NCI-H2171 (cell line): ENCODE measurements at places on chromosomes 5 and 9.

GRCh38 chr9:101311758-101312420 lies 72.9 kb downstream of the BAAT start:
- DNase-seq = peak; percentile 84

DNA sequence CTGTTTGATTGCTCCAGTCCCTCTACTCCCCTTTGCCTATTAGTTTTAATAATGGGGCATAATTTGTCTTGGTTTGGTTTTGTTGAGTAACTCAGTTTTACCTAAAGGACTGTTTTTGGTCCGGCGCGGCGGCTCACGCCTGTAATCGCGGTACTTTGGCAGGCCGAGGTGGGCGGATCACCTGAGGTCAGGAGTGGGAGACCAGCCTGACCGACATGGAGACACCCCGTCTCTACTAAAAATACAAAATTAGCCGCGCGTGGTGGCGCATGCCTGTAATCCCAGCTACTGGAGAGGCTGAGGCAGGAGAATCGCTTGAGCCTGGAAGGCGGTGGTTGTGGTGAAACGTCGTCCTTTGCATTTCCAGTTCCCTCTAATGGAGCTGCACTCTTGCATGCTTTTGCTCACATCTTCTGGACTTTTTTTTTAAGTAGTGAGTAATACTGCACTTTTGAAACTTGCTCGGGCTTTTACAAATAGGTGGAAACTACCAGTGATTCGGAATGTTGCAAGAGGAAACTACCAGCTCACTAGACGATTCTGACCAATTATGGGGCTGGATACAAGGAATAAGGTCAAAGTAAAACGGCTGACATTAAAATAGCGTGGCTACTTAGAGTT lies 721 bp upstream of the MAML1 start:
- DNase-seq = no peak

DNA sequence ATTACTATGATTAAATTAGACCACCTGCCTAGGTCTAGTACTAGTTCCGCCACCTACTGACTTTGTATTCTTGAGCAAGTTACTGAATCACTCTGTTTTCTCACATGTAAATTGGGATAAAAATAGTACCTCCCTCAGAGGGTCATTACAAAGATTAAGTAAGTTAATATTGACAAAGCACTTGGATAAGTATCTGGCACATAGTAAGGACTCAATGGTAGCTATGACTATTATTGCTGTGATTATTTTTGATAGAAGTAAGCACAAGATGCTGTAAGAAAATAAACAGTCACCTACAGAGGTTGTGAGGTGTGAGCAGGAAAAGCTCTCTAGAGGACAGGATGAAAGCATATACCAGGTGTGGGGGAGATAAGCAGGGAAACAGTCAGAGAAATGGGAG lies 173.1 kb upstream of the PAPPA start:
- no peak for DNase-seq

GRCh38 chr5:6371079-6371810 lies 7.1 kb downstream of the MED10 start:
- no peak for DNase-seq

GRCh38 chr5:169242175-169242848 lies 58.6 kb downstream of the SLIT3 start:
- no peak for DNase-seq

DNA sequence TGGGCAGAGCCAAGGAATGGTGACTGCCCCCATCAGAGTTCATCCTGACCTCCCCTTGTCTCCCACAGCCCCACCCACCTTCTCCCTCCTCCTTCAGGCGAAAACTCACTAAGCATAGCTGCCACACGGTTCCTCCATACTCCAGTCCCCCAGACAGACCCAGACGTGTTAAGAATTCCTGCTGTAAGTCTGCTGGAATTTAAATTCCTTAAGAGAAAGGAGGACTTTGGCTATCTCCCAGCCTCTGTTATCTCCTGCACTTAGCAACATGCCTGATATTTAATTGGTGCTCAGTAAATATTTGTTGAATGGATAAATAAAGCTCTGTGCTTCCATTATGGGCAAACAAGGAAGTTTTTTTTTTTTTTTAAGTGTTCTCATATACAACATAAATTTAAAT lies 213.7 kb downstream of the RFK start:
- no peak for DNase-seq

GRCh38 chr9:134889386-134890154 lies 9.0 kb downstream of the FCN2 start:
- DNase-seq = no peak

DNA sequence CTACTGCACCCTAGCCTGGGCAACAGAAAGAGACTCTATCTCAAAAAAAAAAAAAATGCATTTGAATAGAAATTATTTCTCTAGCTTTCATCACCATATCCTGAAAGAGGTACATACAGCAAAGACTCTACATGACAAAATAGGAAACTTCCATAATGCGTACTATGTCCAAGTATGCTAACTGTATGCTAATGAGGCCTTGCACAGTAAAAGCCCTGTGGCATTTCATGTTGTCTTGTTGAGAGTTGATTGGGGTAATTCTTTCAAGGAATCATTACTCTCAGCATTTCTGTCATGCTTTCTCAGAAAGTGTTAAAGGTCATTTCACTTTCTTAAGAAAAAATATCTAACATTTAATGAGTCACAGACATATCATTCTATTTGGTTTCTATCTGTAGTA lies 393.4 kb downstream of the CTNND2 start:
- no peak for DNase-seq

GRCh38 chr5:58738336-58738735 lies 155.5 kb downstream of the RAB3C start:
- DNase-seq = no peak

- no peak for DNase-seq
These were observed 262.6 kb downstream of the COX7C start for GRCh38 chr5:86880344-86880743.

GRCh38 chr5:177310757-177311391 lies 824 bp downstream of the MXD3 start:
- DNase-seq = peak; percentile 17

DNA sequence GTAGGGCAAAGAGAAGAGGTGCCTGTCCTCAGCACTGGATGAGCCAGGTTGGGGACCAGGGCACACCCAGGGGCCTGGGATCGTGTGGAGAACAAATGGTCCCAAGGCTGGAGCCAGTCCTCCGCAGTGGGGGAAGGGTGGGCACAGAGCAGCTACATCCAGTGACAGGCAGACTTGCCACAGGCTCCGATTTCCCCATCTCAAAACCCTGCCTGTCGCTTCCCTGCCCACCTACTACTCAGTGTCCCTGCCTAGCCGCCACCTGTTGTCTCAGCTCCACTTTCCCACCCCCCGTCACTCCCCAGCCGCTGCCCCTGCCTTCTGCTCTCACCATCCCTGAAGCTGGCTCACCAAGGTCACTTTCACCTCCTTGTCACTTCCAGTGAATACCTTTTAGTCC lies 13.9 kb upstream of the ENHO start:
- no peak for DNase-seq

DNA sequence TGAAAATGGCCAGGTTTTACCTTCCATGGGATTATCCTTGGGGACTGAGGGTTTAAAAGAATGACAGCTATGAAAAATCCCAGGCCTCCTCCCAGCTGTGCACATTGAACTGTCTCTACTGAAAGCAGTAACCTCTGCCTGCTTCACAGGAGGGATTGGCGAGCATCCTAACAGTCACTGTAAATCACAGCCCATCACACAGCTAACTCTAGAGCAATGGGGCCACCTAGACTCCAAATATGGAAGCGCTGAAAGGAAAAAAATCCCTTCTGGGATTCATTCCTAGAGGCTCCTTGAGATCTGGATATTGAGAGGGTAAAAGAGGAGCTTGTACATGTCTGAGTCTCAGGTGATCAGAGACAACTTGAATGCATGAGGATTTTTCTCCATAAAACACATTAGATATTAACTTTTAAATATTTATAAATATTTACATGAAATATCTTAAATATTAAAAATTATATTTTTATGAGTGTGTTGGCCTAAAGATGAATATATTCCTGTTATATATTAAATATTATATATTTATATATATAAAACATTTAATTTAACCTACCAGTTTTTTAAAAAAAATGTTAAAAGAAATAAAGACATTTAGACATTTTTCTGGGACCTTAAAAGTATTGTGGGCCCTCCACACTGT lies 133.8 kb upstream of the SLC24A2 start:
- peak; percentile 19 for DNase-seq

DNA sequence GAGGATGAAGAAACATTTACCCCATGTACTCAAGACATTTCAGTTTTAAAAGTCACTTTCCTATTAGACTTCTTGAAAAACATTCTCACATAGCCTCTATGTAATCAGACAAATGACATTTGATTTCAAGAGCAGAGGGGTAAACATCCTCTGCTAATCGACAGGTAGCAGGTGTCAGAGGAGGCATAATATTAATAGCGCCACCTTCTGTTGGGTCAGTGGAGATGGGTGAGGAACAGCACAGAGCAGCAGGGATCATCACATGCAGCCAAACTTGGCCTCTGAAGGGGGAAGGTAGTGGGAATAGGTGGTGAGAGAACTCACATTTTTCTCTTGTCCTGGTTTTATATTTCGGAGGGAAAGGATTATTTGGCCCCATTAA lies 3.3 kb upstream of the LSM11 start:
- no peak for DNase-seq

GRCh38 chr9:92518199-92518598 lies 17.6 kb downstream of the ECM2 start:
- DNase-seq = no peak

- no peak for DNase-seq
These were observed 48.4 kb upstream of the SNAPC3 start for GRCh38 chr9:15374310-15374709.

DNA sequence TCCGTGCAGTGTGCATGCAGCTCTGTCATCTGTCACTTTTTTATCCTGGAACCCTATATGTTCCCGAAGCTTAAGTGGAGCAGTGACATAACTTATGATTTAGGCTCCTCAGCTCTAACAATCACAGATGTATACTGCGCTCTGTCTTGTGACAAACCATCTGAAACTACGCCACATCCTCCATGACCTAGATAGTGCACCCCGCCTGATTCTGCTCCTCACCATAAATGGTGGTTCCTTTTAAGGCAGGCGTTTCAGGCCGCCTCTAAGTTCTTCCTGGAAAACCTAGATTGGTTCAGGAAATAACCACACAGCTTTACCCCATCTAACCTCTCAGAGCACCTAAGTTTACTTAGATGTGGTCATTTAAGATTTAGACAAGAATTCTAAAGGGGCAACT lies 372.0 kb downstream of the CDH10 start:
- DNase-seq = no peak

DNA sequence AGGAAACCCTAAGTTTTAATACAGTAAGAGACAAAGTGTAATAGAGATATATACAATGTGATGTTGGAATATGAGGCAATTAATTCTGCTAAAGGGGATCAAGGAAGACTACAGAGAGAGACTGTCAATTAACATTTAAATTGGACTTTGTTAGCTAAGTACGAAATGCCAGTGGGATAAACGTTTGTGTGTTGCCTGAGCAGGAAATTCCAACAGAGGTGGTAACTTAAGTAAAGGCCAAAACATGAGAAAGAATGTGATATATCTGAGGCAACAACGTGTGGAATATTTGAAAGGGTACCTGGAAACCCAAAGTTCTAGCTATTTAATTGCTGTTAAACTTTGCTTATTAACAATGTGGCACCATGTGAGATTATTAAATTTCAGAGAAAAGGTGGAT lies 1666.9 kb upstream of the WWC1 start:
- no peak for DNase-seq

- DNase-seq = no peak
These were observed 29.5 kb upstream of the TRIM14 start for GRCh38 chr9:98148486-98148885.

GRCh38 chr9:96251451-96251850 lies 50.5 kb downstream of the HSD17B3 start:
- no peak for DNase-seq

DNA sequence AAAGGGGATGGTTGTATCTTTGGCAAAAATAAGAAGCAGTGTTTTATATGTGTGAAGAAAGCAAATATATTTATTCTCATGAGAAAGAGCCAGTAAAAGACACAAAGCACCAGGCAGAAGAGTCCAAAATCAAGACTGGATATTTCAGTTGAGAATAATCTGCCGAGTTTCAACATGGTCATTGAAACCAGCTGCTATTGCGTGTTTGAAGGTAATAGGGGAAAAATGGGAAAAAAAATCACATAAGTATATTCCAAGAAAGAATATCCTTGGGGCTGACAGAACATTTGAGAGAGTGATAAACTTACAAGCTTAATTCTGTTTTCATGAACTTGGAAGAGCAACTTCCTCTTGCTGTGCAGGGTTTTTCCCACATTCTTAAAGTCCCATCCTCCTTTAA lies 79.9 kb downstream of the ISOC1 start:
- no peak for DNase-seq

- peak; percentile 65 for DNase-seq
These were observed 40.2 kb downstream of the LRSAM1 start for GRCh38 chr9:127491516-127491915.

- DNase-seq = no peak
These were observed 183.3 kb downstream of the DIRAS2 start for GRCh38 chr9:90459321-90459720.

GRCh38 chr5:68159224-68159951 lies 56.2 kb upstream of the PIK3R1 start:
- DNase-seq = no peak

- DNase-seq = no peak
These were observed 40.5 kb upstream of the LRRC14B start for GRCh38 chr5:150746-151145.
